ENCODE measurements at places on chromosomes 3 and 15.
A peak's percentile ranks its signal among the peaks of the same experiment; 100 is the strongest.

- DNase-seq, result no peak
Observed at GRCh38 chr3:14544282-14545250, 4.4 kb upstream of the GRIP2 start.

DNA sequence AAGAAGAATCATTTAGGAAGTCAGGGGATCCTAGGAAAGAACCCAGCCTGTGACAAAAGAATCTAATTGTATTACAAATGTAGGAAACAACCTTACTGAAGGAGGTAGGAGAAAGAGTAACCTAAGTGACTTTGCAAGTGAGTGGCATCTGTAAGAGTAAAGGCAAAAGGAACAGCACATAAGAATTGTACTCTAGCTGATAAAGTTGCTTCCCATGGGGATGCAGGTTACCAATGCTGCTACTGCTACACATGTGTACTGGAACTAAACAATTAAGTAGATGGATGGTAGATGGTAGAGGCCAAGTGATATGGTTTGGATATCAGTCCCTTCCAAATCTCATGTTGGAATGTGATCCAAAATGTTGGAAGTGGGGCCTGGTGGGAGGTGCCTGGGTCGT is 60.8 kb downstream of the OSBPL10 start:
- no peak for DNase-seq

DNA sequence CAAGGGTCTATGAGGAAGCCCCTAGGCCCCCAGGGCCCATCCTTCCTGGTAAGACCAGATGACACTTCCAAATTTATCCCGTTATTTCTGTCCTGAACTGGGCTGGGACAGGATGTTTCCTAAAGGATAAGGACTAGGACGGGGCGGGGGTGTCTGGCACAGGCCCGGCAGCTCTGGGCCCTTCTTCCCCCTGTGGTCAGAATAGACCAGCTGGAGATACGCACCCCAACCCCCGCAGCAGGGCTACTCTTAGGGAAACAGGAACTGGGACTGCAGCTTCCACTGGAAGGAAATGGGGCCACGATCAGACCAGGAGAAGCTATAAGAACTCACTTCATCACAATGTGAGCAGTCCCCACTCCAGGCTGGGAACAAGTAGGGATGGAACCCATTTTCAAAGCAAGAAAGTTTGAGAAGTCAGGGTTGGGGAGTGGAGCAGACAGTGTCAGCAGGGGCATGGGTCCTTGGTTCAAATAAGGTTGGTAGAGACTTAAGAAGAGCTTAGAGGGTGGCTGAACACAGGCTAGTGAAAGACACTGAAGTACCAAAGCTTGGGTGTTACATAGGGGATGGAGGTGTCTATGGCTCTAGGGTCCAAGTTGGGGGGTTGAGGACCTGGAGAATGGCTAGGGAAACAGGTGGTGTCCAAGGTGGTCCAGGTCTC is 1.1 kb downstream of the NCKIPSD start:
- DNase-seq, result no peak

DNA sequence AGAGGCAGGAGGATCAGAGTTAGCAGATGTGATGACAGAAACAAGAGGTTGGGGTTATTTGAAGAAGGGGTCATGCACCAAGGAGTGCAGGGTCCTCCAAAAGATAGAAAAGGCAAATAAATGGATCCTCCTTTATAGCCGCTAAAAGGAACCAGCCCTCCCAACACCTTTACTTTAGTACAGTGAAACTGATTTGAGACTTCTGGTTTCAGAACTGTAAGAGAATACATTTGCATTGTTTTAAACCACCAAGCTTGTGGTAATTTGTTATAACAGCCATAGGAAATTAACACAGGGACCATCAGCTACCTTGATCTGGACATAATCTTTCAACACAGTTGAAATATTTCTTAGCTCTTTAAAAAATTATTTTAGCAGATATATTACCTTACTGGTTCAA is 166.6 kb downstream of the TIGIT start:
- no peak for DNase-seq

- no peak for DNase-seq
Observed at GRCh38 chr15:60417112-60417511, 19.3 kb upstream of the ANXA2 start.

GRCh38 chr15:57582090-57582489 is 9.6 kb upstream of the MYZAP start:
- no peak for DNase-seq

DNA sequence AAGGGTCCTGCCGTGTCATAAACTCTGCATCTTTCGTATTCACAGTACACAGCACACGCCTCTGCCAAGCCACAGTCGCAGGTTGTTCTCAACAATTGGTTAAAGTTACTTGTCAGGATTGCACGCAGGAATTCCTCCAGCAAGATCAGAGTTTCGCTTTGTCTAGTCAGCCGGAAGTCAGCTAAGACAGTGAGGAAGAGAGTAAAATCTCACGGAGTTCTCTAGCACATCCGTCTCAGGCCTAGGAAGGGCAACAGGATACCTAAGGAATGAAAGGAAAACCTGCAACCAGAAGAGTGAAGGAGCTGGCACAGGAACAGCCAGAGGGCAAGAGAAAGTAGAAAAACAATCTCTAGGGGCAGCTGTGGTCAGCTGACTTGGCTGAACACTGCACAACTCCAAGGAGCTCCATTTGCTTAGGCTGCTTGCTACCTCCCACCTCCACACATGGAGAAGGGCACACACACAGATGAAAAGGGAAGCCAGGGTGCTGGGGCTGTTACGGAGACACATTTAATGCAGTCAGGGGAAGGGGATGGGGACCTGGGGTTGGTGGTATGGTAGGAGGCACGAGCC is 23.7 kb downstream of the RORA start:
- no peak for DNase-seq

GRCh38 chr15:53447053-53447574 is 312.3 kb downstream of the WDR72 start:
- DNase-seq, result no peak

GRCh38 chr3:103968131-103968530 is 1398.6 kb upstream of the ALCAM start:
- no peak for DNase-seq

- DNase-seq, result peak; percentile 73
Observed at GRCh38 chr15:93030430-93031102, 58.4 kb downstream of the RGMA start.

DNA sequence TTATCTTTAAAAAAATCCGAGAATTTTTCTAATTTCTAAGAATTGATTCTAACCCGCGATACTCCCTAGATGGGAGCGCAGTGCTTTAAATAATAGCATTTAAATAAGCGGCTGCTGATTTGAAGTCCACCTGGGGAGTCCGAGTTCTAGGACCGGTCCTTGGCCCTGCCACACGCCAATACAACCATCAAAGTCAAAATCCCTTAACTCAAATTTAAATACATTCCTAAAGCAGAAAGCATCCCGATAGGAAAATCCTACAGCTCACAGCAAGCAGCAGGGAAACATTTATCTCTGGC is 508 bp upstream of the ECT2 start:
- DNase-seq, result no peak

DNA sequence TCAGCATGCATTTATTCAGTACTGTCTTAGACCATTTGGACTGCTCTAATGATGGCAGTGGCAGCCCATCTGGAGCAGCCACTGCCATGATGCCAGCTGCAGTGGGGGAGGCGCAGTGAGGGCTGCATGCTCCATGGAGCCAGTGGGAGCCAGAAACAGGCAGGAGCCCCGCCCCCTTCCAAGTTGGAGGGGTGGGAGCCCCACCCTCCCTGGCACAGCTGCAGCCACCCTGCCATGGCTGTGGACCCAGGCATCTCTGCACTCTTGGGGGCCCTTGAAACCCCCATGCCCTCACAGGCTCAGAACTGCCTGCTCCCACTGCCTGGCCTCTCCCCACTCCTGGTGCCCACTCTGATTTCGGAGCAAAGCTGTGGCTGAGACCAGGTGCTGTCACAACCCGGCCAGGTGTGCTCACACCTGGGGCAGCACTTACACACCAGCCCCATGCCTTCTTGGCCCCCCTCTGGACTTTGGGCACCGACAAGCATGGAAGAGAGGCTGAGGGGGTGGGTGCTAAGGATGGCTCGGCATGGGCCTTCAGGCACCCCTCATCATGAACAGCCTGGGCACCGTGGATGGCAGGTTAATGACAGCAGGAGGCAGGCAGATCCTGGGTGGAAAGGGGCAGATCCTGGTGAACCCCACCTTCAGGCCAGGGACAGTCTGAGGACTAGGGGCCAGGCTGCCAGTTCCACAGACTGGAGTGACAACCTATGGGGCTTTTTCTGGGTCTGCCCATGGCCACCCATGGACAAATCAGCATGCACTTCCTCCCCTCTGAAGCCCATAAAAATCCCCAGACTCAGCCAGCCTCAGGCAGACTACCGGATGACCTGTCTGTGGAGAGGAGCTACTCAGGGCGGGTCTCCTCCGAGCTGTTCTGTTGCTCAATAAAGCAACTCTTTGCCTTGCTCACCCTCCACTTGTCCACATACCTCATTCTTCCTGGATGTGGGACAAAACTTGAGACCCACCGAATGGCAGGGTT is 18.3 kb downstream of the TBC1D21 start:
- no peak for DNase-seq

DNA sequence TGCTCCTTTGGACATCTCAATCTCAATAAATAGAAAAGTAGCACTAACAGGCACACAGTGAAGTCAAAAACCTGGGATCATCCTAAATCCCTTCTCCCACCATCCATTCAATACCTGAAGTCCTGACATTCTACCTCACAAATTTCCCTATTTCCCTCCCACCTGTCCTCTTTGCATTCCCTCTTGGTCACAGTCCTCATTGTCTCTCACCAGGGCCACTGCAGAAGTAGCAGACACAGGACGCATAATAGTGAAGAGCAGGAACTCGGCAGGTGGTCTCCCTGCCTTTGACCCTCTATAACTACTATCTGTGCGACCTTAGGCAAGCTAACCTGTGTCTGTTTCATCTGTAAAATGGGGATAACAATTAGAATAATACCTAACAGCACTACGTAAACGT is 2.3 kb downstream of the THOC7 start:
- no peak for DNase-seq

DNA sequence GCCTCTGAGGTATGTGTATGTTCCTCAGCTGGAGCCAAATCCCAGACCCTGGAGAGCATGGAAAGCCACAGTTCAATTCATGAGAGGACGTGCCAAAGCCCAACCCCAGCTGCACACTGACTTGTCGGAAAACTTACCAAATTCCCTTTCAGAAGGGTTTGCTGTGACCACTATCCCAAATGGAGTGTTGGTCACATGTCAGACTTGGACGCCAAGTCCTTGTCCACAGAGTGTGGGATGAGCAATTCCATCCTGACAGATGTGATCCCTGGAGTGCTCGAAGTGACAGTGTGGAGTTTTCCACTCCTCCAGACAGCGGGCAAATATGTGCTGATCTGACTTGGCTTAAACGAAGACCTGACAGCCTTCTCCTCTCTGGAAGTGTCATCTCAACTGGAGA is 71.2 kb downstream of the RORA start:
- DNase-seq, result no peak

- DNase-seq, result no peak
Observed at GRCh38 chr3:52435246-52436101, 9.4 kb downstream of the SEMA3G start.

GRCh38 chr3:140521751-140522445 is 156.0 kb upstream of the TRIM42 start:
- DNase-seq, result no peak

- no peak for DNase-seq
Observed at GRCh38 chr3:104437131-104437750, 929.5 kb upstream of the ALCAM start.

GRCh38 chr15:41930221-41930866 is 36.5 kb upstream of the SPTBN5 start:
- DNase-seq, result no peak

- DNase-seq, result no peak
Observed at GRCh38 chr15:68644083-68644904, 65.5 kb downstream of the CORO2B start.

DNA sequence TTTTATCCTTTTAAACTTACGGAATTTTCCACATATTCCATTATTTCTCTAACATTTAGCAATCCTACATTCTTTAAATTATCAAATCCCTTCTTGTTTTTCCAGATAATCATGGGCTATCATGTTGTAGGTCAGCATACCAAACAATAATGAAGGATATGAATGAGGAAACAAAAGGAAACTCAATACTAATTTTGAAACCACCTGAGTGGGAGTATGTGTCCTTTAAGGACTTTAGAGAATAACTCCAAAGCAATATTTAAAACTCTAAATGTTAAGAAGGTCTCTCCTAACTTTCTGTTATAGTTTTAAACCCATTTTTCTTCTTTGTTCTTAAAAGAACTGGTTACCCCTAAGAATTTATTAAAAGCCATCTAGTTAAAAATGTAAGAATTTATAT is 43.0 kb downstream of the TP53BP1 start:
- DNase-seq, result no peak

DNA sequence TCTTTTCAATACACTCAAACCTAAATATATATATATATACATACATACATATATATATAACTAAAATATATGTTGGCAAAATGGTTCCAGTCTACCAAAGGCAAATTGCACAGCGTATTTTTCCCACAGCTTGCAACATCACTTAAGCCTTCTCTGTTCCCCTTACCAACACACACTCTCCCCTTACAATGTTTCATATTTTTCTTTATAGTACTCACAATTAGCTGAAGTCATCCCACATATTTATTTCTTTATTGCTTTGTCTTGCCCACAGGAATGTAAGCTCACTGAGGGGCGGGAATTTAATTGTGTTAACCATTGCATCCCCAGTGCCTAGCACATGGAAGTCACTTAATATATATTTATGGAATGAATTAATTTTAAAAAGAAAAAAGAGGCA is 288.3 kb downstream of the ULK4 start:
- no peak for DNase-seq

GRCh38 chr15:73387507-73388255 is 18.9 kb upstream of the HCN4 start:
- no peak for DNase-seq

- DNase-seq, result no peak
Observed at GRCh38 chr3:61015859-61016258, 235.4 kb downstream of the FHIT start.

- no peak for DNase-seq
Observed at GRCh38 chr3:71847794-71848193, 62.8 kb upstream of the PROK2 start.

DNA sequence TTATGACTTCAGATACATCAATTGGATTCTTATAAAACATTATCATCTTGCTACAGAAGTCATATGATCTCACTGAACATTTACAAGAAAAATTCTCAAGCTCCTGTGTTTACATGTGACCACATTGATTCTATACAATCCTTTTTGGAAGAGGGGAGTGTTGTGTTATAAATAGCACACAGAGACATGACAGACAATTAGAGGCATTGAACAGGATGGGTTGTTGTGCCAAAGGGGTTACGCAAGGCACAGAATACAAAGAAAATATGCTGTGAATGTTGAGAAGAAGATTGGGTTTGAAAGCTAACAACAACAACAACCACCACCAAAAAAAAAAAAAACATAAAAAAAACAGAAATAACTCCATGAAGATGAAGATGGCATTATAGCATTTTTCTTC is 32.5 kb upstream of the TBL1XR1 start:
- no peak for DNase-seq

GRCh38 chr15:49610157-49610918 is 10.3 kb downstream of the FAM227B start:
- no peak for DNase-seq

DNA sequence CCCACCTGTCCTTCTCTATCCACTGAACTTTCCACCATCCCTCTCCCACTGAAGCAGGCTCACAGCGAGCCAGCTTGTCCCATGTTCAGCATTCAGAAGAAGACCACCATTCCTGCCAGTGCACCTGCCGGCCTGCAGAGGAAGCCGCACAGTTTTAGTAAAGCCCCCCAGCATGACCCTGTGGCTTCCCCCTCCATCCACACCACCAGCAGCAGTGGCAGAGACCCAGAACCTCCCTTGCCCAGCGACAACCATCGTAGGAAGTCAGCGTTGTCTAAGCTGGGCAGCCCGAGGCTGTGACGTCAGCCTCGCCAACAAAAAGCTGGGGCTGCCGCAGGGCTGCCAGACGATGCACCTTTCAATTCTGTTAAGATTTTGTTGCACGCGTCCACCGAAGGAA is 66.6 kb upstream of the TAMM41 start:
- no peak for DNase-seq
